ENCODE measurements at places on chromosomes 7 and 10. TPM values are rescaled to one million over a fixed set of nuclear protein-coding genes. Genes with fewer than 3 reads are reported as not detected.

GRCh38 chr10:37857287-37858211 is at the start of gene ZNF248:
Gene ZNF248 (minus strand): TSS chr10:37857610. CDS start chr10:37856310, 1,300 bp downstream.
- peak within 1 kb of the TSS; percentile 96 for H3K27ac ChIP-seq
- DNase-seq: peak; percentile 96

DNA sequence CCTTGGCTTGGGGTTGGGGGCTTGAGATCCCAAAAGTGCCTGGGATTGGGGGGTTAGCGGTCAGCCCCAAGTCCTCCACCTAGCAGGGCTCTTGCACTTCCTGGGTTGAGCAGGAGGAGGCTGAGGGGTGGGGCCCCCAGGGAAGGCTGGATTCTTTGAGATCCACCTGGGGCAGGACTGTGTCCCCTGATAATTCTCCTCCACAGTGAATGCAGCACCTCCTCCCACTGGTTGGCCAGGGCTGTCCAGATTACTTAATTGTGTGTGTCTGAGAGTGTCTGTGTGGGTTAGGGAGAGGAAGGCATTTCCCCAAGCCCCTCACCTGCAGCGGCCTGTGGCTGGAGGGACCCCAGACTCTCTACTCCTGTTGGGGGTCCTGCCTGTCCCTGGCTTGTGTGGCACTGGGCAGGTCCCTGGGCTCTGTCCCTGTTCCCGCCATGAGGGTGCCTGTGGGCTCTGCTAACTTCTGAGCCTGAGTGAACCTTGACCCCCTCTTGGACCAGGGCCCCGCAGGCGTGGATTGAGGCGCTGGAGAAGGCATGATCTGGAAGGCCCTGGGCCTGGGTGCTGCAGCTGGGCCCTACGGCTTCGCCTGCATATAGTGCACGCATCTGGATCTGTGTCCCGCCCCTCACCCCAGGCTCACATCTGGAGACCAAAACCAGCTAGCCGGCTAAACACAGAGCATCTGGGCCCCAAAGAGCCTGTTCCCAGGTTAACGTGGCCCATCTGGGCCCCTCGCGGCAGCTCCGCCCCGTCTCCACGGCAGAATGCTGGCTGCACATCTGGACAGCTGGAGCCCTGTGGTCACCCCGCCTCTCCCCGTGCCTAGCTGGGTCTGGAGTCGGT is 10.4 kb downstream of the TMEM270 start:
- H3K27ac ChIP-seq: no peak overlapping the region
- H3K4me1 ChIP-seq: no peaks in the 10 kb centered on the region
- H3K4me3 ChIP-seq: no peak overlapping the region
- no peak for DNase-seq
- no peaks in the 10 kb centered on the region for H3K36me3 ChIP-seq

- no peak overlapping the region for H3K4me3 ChIP-seq
- no peak for DNase-seq
- H3K36me3 ChIP-seq: no peaks in the 10 kb centered on the region
- no peaks in the 10 kb centered on the region for H3K4me1 ChIP-seq
- H3K27me3 ChIP-seq: no peaks in the 10 kb centered on the region
Measured at GRCh38 chr7:85882335-85882734, 695.5 kb upstream of the SEMA3D start.

GRCh38 chr7:88806280-88807037 is 10.9 kb upstream of the TEX47 start:
- no peaks in the 10 kb centered on the region for H3K36me3 ChIP-seq
- DNase-seq: no peak
- no peaks in the 10 kb centered on the region for H3K4me1 ChIP-seq
- H3K4me3 ChIP-seq: no peak overlapping the region
- H3K27me3 ChIP-seq: no peaks in the 10 kb centered on the region

C10orf143 gene
- total RNA-seq: 5.8 TPM

DNA sequence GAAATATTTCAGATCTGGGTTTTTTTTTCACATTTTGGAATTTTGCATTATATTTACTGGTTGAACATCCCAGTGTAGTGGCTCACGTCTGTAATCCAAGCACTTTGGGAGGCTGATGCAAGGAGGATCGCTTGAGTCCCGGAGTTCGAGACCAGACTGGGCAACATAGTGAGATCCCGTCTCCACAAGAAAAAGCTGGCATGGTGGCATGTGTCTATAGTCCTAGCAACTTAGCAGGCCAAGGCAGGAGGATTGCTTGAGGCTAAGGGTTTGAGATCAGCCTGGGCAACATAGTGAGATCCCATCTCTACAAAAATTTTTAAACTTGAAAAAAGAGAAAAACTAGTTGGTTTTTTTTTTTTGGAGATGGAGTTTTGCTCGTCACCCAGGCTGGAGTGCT is 6.0 kb downstream of the RFC2 start:
- H3K36me3 ChIP-seq: peaks cover 62% of the 10 kb centered on the region
- DNase-seq: no peak
- no peak overlapping the region for H3K27ac ChIP-seq
- no peak overlapping the region for H3K4me3 ChIP-seq
- peaks cover 7% of the 10 kb centered on the region for H3K4me1 ChIP-seq

- H3K4me3 ChIP-seq: no peak overlapping the region
- no peak for DNase-seq
- no peak overlapping the region for H3K27ac ChIP-seq
- no peaks in the 10 kb centered on the region for H3K36me3 ChIP-seq
- H3K4me1 ChIP-seq: no peaks in the 10 kb centered on the region
- no peaks in the 10 kb centered on the region for H3K27me3 ChIP-seq
Measured at GRCh38 chr10:110695539-110695886, 51.4 kb downstream of the RBM20 start.

DNA sequence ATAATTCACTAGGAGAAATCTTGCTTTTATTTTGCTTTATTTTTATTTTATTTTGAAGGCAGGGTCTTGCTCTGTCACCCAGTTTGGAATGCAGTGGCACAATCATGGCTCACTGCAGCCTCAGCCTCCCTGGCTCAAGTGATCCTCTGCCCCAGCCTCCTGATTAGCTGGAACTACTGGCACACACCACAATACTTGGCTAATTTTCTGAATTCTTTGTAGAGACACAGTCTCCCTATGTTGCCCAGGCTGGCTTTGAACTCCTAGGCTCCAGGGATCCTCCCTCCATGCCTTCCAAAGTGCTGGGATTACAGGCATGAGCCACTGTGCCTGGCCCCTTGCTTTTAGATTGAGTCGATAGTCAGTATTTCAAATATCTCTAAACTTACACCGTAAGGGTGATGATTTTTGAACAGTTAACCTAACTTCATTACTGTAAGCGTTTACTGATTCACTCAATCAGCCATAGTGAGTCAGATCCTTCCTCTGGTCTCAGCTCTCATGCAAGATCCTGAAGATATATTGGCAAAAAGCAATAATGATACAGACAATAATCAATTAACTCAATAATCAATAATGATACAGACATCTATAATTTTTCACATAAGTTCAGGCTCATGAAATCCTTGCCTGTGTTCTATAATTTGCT is 239.5 kb downstream of the KIAA1217 start:
- H3K36me3 ChIP-seq: no peaks in the 10 kb centered on the region
- no peak for DNase-seq
- no peaks in the 10 kb centered on the region for H3K27me3 ChIP-seq
- H3K27ac ChIP-seq: no peak overlapping the region

- DNase-seq: no peak
- H3K36me3 ChIP-seq: no peaks in the 10 kb centered on the region
- H3K4me1 ChIP-seq: no peaks in the 10 kb centered on the region
- H3K27ac ChIP-seq: no peak overlapping the region
- no peak overlapping the region for H3K4me3 ChIP-seq
- H3K27me3 ChIP-seq: no peaks in the 10 kb centered on the region
Measured at GRCh38 chr10:112912410-112912928, 37.6 kb upstream of the TCF7L2 start.

DNA sequence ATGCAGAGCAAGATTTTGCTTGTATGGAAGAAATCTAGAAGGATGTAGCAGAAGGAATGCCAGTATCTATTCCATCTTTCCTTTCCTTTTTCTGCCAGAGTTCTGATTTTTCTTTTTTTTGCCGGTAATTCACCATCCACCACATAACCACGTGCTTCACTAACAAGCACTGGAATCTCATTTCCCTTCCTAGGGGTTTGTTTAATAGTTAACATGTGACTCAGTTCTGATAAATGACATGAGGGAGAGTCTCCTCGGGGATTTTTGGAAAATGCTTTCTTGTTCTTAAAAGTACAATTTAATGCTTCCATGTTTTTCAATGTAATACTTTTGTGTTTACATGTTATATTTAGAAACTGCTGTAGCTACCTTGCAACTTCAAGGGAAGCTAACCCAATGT is 590.2 kb downstream of the SH2D4B start:
- DNase-seq: no peak
- no peak overlapping the region for H3K4me3 ChIP-seq
- H3K27me3 ChIP-seq: no peaks in the 10 kb centered on the region
- no peaks in the 10 kb centered on the region for H3K4me1 ChIP-seq
- no peak overlapping the region for H3K27ac ChIP-seq

TWIST1 gene
- not detected for total RNA-seq

DNA sequence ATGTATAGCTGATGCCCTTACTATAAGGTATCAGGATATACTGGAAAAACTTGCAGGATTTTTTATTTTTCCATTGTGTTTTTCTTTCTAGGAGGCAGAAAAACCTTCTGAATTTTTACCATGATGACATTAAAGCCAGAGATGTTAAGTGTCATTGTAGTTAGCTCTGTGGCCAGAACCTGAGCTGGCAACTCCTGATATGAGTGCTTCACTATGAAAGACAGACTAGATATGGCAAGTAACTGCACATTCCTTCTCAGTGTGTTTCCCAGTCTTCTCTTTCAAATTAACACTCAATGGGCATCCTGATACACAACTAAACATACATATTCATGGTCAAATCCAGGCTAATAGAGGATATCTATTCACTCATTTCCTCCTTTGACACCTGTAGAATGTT is 166.2 kb downstream of the CTTNBP2 start:
- no peaks in the 10 kb centered on the region for H3K36me3 ChIP-seq
- no peak overlapping the region for H3K27ac ChIP-seq
- H3K4me3 ChIP-seq: no peak overlapping the region
- no peaks in the 10 kb centered on the region for H3K27me3 ChIP-seq

DNA sequence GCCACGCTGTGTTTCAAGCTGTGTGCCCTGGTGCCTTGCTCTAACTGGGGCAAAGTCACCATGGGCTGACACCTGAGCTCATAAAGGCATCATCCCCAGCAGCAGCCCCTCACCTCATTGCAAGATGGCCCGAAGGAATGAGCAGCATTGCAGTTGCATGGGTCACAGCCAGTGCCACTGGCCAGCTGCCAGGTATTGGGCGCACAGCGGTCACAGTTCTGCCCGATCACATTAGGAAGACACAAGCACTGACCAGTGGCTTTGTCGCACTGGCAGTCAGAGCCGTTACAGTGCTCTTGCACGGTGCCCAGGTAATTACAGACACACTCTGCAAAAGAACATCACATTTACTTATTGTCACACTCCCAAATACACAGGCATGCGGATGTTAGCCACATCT is 51.1 kb downstream of the LAMB1 start:
- no peaks in the 10 kb centered on the region for H3K36me3 ChIP-seq
- no peak overlapping the region for H3K27ac ChIP-seq
- no peak for DNase-seq
- H3K4me3 ChIP-seq: no peak overlapping the region

FAM25A gene
- not detected for total RNA-seq

DNA sequence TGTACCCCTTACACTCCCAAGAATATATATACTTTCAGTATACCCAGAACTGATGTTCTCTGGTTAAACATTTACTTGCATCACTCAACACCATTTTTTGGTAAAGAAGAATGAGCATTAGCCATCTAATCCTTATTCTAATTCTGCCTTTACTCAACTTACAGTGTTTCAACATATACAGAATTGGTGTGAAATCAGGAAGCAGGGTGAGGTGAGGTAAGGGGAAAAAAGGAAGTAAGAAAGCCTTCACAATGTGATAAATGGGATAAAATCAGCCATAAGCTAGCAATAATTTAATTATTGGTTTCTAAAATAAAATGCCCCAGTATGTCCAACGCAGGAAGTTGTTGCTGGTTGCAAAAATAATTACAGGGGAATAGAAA is 605.4 kb downstream of the KCNMA1 start:
- H3K4me3 ChIP-seq: no peak overlapping the region
- H3K27me3 ChIP-seq: no peaks in the 10 kb centered on the region
- no peak for DNase-seq
- H3K36me3 ChIP-seq: no peaks in the 10 kb centered on the region

MSS51 gene
- total RNA-seq: 1.1 TPM

TMEM213 gene
- not detected for total RNA-seq

GRCh38 chr7:114085592-114086501 is 167.0 kb upstream of the PPP1R3A start:
- no peak overlapping the region for H3K27ac ChIP-seq
- peaks cover 50% of the 10 kb centered on the region for H3K4me1 ChIP-seq
- peaks cover 62% of the 10 kb centered on the region for H3K27me3 ChIP-seq
- no peaks in the 10 kb centered on the region for H3K36me3 ChIP-seq

GRCh38 chr7:50304129-50304910 is at the start of gene IKZF1:
Gene IKZF1 (plus strand): TSS chr7:50304716. CDS start chr7:50319062, 14,346 bp downstream.
- H3K27me3 ChIP-seq: no peaks in the 10 kb centered on the region
- DNase-seq: peak; percentile 54
- peaks cover 11% of the 10 kb centered on the region for H3K36me3 ChIP-seq
- peak within 1 kb of the TSS; percentile 87 for H3K4me3 ChIP-seq

DNA sequence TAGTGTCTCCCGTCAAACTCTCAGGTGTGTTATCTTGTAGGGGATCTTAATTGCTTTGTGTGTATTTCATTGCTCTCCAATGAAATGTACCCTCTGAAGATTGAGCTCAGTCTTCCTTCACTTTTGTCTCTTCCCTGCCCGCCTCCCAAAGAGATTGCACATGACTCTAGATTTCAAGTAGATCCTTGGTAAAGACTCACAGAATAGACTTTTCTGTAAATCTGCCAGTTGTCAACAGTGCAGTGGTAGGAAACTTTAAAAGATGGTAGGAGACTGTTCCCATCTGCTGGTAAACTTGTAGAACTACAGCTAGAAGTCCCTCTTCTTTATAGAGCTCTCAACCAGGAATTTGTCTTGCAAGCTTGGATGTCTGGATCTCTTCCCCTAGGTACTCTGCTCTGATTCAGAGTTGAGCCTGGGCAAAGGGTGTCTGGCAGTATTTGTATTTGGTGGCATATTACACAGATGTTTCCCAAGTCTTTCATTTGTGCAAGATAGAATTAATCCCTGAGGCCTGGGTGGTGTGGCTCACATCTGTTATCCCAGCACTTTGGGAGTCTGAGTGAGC is 9.6 kb downstream of the CCL26 start:
- peak; percentile 1 for DNase-seq
- no peaks in the 10 kb centered on the region for H3K36me3 ChIP-seq
- no peaks in the 10 kb centered on the region for H3K27me3 ChIP-seq
- H3K27ac ChIP-seq: no peak overlapping the region
- no peaks in the 10 kb centered on the region for H3K4me1 ChIP-seq

HOXA13 gene
- not detected for total RNA-seq

NME8 gene
- total RNA-seq: not detected

UTF1 gene
- total RNA-seq: not detected

GRCh38 chr7:25308246-25308645 is 80.0 kb upstream of the NPVF start:
- H3K36me3 ChIP-seq: no peaks in the 10 kb centered on the region
- H3K27ac ChIP-seq: no peak overlapping the region
- no peaks in the 10 kb centered on the region for H3K4me1 ChIP-seq
- no peak for DNase-seq
- no peak overlapping the region for H3K4me3 ChIP-seq

NPSR1 gene
- total RNA-seq: not detected

LLCFC1 gene
- total RNA-seq: not detected

RADIL gene
- total RNA-seq: not detected

GRCh38 chr7:87432536-87432935 is 42.9 kb downstream of the ABCB4 start:
- no peak for DNase-seq
- peaks cover 8% of the 10 kb centered on the region for H3K27me3 ChIP-seq
- no peak overlapping the region for H3K4me3 ChIP-seq
- no peaks in the 10 kb centered on the region for H3K36me3 ChIP-seq
- no peak overlapping the region for H3K27ac ChIP-seq

PLAC9 gene
- not detected for total RNA-seq
